ENCODE measurements at places on chromosomes 4 and X.

DNA sequence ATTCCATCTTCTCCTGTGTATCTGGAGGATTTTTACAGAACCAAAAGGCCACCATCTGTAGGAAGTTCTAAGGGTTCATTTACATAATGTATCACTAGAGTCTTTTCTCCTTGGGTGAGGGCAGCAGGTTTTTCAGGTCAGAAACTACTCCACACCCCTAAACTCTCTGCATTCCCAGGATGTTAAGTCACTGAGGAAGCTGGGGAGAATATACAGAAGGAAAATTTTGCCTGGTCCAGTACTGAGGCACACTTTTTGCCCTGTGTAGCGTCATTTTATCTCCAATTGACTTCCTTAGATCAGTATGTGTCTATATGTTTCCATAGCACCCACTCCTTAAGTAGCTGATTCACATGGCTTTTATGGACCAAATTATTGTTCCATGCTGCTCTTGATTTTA lies 17.0 kb downstream of the XKRX start:
- no peak for DNase-seq

DNA sequence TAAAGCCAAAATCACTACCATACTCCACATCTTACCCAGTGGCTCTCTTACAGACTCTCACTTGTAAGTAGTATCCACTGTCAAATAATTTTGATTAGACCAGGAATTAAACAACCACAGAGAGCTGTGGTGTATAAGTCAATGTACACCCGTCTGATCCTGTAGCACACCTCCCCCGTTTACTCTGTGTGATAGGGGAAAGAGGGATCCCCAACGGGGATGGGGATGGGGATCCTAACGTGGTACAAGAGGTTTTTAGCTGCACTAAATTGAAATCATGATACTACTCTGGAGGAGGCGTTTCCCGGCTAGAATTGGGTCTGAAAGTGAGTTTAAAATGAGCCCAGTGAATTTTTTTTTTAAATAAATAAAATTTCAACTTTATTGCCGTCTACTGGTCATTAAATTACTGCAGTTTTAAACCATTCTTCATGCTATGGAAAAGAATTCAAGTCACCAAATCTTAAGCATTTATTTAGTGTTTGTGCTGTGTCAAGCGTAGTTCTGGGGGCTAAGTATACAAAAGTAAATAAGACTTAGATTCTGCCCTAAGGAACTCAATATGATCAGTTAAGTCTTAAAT lies 76.6 kb downstream of the INTS12 start:
- DNase-seq, result no peak

DNA sequence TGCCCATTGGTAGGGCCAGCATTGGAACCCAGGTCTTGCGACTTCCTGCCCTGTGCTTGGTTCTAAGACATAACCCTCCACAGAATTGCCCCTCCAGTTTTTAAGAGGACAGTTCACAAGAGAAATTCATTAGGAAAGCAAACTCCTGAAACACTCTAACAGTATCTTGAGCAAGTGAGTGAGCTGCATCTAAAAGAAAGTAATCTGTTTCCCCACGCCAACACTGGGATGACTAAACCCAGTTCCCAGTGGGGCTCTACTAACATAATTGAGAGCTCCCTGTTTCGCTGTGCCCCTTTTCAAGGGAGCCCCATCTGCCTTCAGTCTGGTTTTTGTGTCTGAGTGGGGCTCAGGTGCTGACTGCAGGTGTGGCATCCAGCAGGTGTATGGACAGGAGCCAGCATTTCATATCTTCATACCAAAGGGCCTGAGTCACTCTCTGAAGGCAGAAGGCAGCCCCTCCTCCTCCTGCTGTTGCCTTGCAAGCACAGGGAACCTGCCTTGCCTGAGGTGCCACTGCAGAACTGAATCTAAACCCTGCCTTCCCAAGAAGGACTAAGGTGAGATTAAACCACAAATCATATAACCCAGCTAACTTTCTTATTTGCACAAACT lies 8.0 kb downstream of the AMOT start:
- DNase-seq, result no peak

GRCh38 chr4:79827283-79827682 lies 245.7 kb downstream of the ANTXR2 start:
- no peak for DNase-seq

DNA sequence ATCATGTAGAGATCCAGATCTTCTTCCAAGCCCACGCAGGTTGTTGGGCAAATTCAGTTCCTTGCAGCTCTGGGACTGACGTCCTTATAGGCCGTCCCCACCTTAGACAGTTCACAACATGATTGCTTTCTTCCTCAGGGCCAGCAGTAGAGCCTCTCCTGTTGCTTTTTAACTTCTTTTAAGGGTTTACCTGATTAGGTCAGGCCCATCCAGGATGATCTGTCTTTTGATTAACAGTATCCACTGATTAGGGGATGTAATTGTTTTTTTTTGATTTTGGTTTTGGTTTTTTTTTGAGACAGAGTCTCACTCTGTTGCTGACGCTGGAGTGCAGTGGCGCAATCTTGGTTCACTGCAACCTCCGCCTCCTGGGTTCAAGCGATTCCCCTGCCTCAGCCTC lies 109.1 kb upstream of the BMPR1B start:
- DNase-seq, result no peak

GRCh38 chrX:38941675-38942074 lies 140.4 kb downstream of the MID1IP1 start:
- DNase-seq, result no peak

DNA sequence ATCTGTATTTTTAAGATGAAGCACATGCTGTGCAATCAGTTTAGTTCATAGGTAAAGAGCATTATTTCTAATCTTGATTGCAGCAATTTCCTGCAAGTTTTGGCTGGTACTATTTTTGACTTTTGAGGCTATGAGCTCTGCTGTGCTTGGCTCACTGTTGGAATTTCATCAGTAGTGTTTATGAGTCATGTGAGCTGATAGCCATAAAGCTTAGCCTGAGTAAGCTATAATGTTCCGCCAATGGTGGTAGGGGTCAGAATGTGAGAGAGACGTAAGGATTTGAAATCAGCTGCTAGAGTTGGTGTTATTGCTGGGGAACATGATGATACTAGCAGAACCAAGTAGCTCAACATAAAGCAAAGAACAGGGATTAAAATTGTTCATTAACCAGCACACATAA lies 590.9 kb upstream of the GNPDA2 start:
- DNase-seq, result no peak

GRCh38 chr4:47373709-47374108 lies 89.8 kb downstream of the COMMD8 start:
- DNase-seq, result no peak

DNA sequence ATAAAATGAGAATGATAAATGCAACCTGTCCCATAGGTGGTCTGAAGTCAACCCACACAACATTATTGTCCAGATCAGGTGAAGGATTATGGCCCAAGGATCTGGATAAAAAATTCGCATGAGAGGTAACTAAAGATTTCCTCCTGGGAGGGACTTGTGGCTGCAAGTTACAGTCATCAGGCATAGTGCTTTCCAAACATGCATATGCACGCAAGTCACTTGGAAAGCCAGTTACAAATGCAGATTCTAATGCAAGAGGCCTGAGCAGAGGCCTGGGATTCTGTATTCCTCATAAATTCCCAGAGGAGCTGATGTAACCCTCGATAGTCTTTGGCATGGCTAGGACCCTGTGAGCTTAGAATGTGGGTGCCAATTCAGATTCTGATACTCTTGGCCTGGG lies 21.1 kb downstream of the HS3ST1 start:
- no peak for DNase-seq

DNA sequence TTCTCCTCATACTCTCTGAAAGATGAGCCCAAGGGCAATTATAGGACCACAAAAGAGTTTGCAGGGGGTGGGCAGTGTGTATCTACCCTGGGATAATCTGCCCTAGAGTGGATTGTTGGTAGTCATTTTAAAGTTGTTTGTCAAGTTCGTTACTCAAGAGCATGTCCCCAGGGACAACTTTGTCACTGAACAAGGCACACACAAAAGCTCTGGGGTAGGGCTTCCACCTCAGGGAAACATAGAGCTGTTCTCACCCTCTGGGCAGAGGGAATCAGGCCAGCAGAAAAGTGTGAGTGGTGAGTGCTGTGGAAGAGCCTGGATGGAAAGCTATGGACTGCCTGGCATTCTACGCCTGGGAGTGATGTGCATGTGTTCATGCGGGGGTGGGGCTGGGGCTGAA lies 23.3 kb upstream of the LEF1 start:
- DNase-seq, result no peak

DNA sequence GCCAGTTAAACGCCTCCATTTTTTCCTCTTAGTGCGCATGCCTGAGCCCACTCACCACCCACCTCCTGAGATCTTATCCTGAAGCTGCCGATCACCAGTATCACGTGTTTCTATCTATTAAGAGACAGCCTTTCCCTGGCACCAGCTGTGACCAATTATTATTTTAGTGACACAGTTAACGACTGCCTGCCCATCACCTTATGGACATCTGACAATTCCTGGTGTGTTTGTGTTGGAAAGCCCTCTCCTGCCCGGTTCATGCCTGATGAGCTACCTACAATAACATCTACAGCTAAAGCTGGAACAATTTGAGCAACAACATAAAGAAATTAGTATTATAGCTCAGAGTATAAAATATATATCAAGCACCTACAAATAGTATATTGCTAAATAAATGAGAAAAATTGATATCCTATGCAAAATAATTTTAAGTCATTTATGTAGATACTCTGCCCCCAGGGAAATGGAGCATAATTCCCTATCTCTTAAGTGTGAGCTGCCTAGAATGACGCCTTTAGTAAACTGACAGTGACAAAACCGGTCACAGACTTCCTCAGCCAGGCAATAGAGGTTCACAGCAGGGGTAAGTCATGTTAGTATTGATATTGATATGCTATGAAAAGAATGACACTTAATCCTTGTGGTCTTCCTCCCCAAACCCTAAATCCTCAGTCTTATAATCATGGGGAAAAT lies 862.2 kb downstream of the TRAM1L1 start:
- no peak for DNase-seq

DNA sequence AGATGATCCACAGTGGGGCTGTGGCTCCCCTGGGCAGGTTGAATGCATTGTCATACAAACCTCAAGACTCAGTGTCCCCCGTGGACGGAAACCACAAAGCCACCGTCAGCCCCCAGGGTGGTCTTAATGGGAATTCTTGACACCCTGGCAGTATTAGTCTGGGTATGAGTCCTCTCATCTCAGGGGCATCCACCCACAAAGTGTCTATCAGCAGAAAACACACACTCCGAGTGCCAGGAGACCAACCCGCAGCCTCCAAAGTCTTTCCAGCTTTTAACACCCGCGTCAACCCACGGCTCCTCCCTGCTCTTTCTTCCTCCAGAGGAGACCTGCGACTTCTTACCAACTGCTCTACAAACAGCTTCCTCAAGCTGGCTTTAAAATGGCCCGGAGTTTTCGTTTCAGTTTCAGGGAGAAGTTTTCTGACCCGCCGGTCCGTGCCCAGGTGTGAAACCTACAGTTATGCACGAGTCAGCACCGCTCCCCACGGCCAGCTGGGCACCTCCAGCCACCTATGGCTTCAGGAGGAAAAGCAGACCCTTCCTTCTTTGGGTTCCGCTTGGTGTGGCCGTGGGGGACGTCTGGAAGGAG lies 14.4 kb upstream of the ASMTL start:
- peak; percentile 72 for DNase-seq

DNA sequence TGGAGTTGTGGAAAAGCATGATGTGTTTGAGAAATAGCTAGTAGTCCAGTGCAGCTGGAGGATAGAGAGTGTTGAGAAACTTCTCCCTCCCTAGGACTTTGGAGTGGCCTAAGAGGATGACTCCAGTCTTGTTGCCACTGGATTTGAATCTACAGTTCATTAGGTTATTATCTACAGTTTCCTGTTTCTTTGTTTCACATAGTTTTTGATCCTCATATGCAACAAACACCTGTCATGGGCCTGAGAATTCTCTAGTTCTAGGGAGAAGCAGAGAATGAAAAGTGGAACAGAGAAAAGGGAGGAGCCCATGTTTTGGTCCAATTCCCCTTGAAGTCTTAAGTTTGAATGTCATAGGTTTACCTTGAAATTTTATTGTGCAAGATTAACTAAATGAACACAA lies 73.6 kb upstream of the TBC1D9 start:
- no peak for DNase-seq

DNA sequence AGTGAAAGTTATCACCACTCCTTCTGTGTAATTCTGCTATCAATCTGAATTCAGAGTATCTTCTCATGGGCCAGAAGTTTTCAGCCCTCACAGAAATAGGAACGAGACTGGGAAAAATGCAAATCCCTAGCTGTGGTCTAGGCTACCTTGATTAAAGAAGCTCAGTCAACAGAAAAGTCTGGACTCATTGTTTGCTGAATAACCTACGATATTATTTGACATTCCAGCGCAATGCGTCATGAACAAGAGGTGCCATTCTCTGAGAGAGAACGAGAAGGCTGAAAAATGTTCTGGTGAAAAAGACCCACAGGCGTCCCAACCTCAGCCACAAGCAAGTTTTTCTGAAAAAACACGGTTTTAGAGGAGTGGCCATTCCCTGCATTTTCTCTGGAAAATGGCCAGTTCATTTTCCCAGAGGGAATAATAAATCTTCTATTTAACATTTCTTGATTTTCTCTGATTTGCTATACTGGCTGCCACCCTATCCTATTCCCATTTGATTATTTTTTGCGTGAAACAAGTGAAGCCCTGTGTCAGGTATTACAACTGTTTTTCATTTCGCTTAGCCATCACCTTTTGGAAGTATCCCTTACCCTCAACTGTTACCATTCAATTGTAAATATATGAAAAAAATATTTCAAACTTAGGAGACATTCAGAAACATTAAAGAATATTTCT lies 1117.6 kb upstream of the PRKX start:
- DNase-seq, result no peak

GRCh38 chrX:149515954-149516602 lies 11.0 kb upstream of the IDS start:
- DNase-seq, result no peak

- DNase-seq, result peak; percentile 16
Measured at GRCh38 chrX:1673337-1673736, 58.5 kb downstream of the ASMT start.

GRCh38 chrX:3807906-3808305 lies 94.5 kb upstream of the PRKX start:
- DNase-seq, result no peak

DNA sequence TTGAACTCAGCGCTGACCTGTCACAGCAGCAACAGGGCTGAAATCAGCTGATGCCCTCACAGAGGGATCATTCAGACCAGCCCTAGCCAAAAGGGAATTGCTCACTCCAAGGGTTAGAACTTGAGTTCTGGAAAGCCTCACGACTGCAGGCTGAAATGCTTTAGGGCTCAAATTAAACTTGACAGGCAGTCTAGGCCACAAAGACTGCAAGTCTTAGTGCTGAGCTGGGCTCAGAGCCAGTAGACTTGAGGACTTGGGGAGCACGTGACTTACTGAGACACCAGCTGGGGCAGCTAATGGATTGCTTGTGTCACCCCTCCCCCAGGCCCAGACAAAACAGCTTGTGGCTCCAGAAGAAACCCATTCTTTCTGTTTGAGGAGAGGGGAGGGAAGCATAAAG lies 119.0 kb upstream of the SLC6A14 start:
- peak; percentile 43 for DNase-seq

DNA sequence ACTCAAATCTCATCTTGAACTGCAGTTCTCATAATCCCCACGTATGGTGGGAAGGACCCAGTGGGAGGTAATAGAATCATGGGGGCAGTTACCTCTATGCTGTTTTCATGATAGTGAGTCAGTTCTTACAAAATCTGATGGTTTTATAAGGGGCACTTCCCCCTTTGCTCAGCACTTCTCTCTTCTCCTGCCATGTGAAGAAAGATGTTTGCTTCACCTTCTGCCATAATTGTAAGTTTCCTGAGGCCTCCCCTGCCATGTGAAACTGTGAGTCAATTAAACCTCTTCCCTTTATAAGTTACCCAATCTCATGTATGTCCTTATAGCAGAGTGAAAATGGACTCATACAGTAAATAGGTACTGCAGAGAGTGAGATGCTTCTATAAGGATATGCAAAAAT lies 1050.6 kb upstream of the GRIA3 start:
- no peak for DNase-seq

- DNase-seq, result no peak
Measured at GRCh38 chr4:182585321-182585720, 331.9 kb downstream of the DCTD start.
